Adrenal gland (tissue), 19 donors: ENCODE measurements at places on chromosomes 1 and 21. TPM values are rescaled to one million over a fixed set of nuclear protein-coding genes. Genes with fewer than 3 reads are reported as not detected.

- peak; percentile 84 for DNase-seq
- H3K36me3 ChIP-seq = no peaks in the 10 kb centered on the region
- no peak overlapping the region for H3K4me3 ChIP-seq
- H3K27me3 ChIP-seq = no peaks in the 10 kb centered on the region
Observed at GRCh38 chr1:165376041-165376810, 19.7 kb upstream of the LMX1A start.

GRCh38 chr21:26842974-26843932 lies 2.0 kb downstream of the ADAMTS1 start:
- H3K27ac ChIP-seq = peak overlapping the region; percentile 94
- peaks cover 4% of the 10 kb centered on the region for H3K4me1 ChIP-seq
- H3K27me3 ChIP-seq = peaks cover 15% of the 10 kb centered on the region
- peak; percentile 91 for DNase-seq
- no peak overlapping the region for H3K4me3 ChIP-seq
- H3K36me3 ChIP-seq = peaks cover 20% of the 10 kb centered on the region

GRCh38 chr1:30762930-30763650 lies 5.5 kb upstream of the LAPTM5 start:
- DNase-seq = no peak
- no peak overlapping the region for H3K27ac ChIP-seq
- no peaks in the 10 kb centered on the region for H3K36me3 ChIP-seq
- peaks cover 13% of the 10 kb centered on the region for H3K4me1 ChIP-seq
- no peak overlapping the region for H3K4me3 ChIP-seq
- no peaks in the 10 kb centered on the region for H3K27me3 ChIP-seq

The RAD54L gene
- not detected for total RNA-seq
